Caki2 (cell line): ENCODE measurements at places on chromosomes 4 and X. TPM values are rescaled to one million over a fixed set of nuclear protein-coding genes. Genes with fewer than 3 reads are reported as not detected.

DNA sequence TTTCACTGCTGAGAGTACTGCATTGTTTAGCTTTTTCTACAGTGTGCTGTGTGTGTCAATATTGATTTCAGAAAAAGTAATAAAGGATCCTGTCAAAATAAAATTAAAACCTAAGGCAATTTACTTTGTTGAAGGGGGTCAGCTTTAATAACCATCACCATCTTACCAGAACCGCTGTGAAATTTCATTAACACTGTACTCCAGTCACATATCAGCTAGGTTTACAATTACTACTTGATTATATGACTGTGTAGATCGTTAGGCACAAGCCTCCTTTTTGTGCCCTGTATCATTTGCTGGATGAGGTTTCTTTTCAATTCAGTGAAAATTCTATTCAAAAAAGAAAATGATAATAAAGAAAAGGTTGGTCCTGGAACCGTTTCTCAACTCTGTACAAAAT, 917.2 kb downstream of the CENPC start:
- no peak for DNase-seq

DNA sequence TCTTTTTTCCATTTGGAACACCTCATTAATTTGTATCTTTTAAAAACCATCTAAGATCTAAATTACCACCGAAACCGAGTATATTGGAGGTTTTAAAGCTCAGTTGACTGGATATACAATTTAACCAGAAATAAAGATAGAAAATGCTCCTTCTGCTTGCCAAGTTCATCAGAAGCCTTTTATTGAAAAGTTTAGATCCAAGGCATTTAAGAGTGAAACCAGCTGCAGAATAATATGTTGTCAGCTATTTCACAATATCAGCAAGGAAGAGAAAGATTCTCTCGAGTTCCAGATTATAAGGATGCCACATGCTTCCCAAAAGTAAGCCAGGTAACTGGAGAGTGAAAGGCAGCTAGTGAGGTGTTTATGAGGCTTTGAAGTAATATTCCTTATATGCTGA, 217.4 kb downstream of the DCTD start:
- DNase-seq: no peak

DNA sequence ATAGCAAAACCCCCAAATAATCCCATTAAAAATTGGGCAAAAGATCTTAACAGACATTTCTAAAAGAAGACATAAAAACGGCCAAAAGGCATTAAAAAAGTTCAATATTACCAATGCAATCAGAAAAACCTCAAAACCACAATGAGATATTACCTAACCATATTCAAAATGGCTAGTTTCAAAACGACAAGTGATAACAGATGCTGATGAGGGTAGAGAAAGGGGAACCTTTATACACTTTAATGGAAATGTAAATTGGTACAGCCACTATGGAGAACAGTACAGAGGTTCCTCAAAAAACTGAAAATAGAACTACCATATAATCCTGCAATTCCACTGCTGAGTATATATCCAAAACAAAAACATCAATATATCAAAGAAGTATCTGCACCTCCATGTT, 6.2 kb downstream of the AADAT start:
- DNase-seq: no peak

GRCh38 chr4:17546678-17547077, 30.3 kb upstream of the LAP3 start:
- no peak for DNase-seq

DNA sequence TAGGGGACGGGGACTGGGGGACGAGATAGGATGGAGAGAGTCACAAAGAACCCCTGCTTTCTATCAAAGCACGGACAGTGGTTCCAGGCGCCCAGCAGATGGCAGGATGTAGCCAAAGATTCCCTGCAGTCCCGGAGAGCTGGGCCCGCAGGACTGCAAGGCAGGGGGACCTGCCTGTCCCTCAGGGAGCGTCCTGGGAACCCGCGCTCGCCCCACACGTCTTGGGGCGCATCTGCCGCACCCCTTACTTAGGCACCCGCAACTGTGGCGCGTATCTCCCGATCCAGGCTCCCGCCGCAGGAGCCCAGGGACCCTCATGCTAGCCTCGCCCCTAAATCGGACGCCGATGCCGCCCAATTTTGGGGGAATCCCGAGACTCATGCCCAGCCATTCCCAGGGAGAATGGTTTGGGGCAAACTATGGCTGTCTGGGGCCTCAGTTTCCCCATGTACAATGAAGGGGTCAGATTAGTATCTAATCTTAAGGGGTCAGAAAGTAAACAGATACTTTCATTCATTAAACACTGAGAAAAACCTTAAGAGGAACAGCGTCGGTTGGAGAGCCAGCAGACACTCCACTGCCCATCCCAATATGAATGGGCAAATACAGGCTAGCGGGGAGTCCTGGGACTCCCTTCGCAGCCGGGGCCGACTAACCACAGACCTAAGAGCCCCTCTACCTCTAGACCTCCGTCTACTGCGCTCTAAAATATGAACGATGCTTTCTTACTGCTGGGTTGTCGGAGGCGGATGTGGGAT, 581 bp upstream of the STK32B start:
- DNase-seq: peak; percentile 59

GRCh38 chr4:34950926-34951325, 1293.4 kb downstream of the ARAP2 start:
- DNase-seq: no peak

GRCh38 chrX:53356186-53356585, 66.3 kb downstream of the SMC1A start:
- DNase-seq: no peak

DNA sequence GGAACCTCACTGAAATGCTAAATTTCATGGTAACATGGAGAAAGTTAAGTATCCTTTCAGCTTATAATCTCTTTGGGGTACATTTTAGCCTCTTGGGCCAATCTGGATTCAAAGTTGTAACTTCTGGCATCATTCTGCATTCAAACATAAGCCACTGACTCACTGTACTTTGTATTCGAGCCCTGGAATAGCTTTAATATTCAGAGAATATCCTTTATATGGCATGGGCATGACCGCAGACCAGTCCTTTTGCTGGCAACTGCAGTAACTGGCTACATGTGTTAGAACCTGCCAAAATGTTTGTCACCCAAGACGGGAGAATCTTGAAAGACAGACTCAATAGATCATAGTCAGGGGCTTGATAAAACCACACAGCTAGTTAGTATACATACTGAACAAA, 3.3 kb downstream of the GASK1B start:
- DNase-seq: no peak

PNMA6F gene
- total RNA-seq: not detected in 2 replicates

DOK7 gene
- total RNA-seq: 19.8 and 20.7 TPM in 2 replicates

SHROOM3 gene
- total RNA-seq: 20.2 and 33.9 TPM in 2 replicates
